ENCODE measurements at places on chromosomes 7 and 10.

DNA sequence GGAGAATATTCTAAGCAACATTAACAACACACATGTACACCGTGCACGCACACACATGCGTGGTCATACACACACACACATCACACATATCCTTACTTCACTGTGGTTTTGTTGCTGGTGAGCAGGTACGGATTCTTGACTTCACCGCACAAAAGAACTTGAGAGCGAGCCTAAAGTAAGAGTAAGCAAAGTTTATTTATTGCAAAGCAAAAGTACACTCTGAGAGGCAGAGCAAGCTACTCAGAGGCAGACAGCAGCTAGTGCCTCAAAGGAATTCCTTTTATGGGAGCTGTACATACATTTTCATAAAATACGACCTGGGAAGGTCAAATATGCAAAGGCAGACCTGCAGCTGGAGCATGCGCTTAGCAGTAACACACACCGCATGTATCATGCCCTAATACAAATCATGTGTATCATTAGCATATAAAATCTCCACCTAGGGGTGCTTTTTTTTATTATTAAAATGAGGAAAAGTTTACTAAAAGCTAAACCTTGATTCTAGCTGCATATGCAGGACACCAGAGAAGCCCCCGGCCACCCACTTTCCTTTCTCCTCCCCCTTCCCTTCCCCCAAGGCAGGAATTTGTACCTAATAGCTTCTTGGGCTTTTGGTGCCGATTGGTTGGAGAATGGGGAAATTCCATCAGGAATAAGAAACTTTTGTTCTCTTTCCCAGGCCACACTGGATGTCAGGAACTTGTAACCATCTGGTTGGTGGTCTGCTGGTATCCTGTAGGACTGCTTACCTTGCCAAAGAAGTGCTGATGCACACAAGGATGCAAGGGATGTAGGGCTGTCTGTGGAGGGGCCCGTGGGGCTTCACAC lies 16.5 kb upstream of the GPR37 start:
- DNase-seq: no peak

- no peak for DNase-seq
These were observed 199.2 kb downstream of the TFEC start for GRCh38 chr7:115831371-115831770.

DNA sequence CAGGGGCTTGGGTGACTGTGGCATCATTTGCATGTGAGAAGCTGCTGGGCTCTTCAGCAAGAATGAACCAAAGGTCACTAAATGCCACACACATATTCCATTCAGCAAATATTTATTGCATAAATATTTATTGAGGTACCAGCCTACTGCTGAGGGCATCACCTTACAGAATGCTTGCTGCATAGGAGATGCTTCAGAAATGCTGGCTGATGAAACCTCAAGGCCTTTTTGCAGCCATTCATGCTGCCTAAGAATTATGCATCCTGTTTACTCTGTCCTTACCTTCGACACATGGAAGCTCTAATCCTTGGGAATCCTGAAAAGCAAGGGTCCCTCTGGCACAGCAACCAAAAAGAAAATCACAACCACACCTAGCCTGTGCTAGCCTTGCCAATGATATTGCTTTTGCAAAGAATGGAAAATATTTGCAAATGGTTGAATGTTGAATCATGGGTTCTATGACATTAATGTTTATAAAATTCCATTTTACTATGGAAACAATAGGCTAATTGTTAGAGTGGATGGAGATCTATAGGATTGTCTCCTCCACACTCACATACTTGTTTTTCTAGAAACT lies 79.6 kb downstream of the PCGF5 start:
- no peak for DNase-seq

GRCh38 chr10:74763934-74764591 lies 62.3 kb upstream of the KAT6B start:
- no peak for DNase-seq

GRCh38 chr10:97406064-97406463 lies 4.9 kb upstream of the RRP12 start:
- no peak for DNase-seq

DNA sequence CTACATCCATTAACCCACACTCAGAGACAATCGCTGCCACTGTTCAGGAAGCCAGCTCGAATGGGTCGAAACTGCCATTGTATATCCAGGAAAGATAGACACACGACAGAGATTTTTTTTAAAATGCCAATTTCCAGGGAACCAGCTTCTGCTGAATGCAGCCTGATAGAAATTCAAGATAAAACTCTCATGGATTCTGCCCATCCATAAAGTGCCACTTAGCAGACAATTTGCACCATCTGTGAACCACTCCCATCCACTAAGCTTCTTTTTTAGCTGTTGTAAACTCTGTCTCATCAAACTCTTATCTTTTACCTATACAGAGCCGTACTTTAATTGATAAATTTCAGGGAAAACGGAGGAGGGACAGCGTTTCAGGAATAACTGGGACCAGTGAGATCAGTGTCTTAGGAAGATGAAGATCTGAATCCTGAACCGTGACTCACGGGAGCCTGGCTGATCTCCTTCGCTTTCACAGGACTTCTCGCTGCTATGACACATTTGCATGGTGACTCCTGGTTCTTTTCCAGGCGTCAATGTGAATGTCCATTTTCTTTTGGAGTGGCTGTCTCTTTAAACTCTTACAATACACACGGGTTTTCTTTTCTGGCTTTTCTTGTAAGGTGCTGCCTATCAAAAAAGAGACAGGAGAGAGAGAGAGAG lies 103.4 kb downstream of the FAM204A start:
- DNase-seq: no peak

GRCh38 chr10:73017955-73018480 lies 63.4 kb upstream of the PLA2G12B start:
- no peak for DNase-seq

DNA sequence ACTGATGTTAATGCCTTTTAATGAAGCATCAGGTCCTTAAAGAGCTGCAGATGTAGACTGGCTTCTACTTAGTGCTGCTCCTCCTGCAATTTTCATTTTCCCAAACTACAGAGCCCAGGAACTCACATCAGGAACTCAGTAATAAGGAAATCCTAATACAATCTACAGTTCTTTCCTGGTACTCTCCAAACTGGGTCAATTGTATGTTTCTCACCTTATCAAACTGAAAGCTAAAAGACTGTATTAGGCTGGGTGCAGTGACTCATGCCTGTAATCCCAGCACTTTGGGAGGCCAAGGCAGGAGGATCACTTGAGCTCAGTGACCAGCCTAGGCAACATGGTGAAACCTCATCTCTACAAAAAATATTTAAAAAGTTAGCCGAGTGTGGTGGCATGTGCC lies 54.4 kb upstream of the DNAJB12 start:
- DNase-seq: no peak

DNA sequence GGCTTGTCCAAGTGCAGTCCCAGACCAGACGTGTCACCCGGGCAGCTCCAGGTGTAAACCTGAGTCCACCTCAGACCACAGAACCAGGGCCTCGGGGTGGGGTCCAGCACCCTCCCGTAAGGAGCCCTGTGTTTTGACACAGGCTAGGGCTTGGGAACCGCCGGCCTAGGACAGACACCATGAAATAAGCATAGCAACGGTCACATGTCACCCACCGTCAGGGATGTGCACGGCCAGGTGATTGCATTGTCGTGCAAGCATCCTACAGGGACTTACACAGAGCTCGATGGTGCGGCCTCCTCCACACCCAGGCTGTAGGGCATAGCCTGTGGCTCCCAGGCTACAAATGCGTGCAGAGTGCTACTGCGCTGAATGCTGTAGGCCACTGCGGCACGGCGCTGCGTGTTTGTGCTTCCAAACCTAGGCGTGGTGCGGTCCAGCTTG lies 10.6 kb downstream of the ZFAND2A start:
- no peak for DNase-seq

DNA sequence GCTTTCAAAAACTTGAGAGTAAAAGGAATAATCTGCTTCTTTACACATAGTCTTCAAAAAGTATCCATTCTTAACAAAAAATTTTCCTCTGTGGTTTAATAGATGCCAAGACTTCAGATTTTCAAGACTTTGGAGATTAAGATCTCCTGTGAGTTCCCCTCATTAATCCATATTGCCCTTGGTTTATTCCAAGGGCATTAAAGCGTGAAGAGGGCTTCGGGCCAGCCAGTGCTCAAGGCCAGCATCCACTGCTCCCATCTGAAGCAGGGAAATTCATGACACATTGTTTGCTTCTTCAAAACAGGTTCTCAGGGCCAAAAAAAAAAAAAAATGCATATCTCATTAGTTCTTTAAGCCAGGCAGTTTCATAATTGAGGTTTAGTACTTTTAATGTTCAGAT lies 137.3 kb upstream of the RHOBTB1 start:
- DNase-seq: no peak

- DNase-seq: peak; percentile 6
These were observed 1.6 kb downstream of the FZD8 start for GRCh38 chr10:35640474-35640873.

- no peak for DNase-seq
These were observed 450.7 kb downstream of the PARD3 start for GRCh38 chr10:34364253-34365037.

DNA sequence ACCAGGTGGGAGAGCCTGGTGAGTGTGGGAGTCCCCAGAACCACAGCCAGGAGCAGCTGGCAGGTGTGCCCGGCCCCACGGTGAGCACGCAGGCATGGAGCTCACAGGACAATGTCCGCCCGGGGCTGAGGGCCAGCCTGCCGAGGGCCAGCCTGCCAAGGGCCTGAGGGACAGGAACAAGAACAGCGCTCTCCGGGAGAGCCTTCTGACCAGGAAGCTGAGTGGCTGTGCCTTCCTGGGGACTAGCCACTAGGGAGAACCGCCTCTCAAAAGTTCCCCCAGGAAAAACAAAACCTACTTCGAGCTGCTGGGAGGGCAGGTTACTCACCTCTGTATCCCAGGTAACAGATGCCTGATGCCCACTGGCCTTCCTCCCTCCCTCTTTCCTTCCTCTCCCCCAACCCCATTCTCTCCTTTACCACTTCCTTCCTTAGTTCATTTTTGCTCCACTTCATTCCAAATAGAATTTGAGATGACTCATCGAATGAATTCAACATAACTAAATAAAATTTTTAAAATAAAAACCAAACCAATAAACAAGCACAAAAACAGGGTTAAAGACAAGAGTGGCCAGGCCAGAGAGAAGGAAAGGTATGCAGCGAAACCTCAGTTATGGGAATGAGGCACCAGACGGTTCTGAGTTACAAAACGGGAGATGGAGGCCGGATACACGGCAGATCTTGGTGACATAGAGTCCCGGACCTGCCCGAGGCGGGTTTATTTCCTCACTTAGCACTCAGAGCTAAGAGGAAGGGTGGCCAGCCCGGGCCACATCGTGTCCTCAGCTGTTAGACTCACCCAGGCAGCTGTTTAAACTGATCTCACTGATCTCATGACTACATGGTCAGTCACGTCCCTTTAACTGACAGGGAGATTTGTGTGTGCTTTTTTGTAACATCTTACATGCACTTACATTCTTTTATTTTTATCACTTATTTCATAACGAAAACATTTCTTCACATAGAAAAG lies 128.5 kb downstream of the TNS3 start:
- DNase-seq: no peak

DNA sequence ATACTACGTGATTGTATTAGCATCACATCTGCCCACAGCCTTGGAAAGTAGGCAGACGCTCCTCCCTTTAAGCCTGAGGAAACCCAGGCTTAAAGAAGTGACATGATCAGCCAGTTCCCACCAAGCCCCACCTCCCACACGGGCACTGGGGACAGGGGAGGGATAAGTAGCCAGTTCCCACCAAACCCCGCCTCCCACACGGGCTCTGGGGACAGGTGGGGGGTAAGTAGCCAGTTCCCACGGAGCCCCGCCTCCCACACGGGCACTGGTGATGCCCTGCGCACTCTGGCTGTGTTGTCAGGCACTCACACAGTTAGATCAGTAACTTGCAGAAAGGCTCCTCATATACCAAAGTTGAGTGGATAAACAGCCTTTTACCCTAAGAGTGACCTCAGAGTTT lies 606.8 kb downstream of the PTPRN2 start:
- no peak for DNase-seq

DNA sequence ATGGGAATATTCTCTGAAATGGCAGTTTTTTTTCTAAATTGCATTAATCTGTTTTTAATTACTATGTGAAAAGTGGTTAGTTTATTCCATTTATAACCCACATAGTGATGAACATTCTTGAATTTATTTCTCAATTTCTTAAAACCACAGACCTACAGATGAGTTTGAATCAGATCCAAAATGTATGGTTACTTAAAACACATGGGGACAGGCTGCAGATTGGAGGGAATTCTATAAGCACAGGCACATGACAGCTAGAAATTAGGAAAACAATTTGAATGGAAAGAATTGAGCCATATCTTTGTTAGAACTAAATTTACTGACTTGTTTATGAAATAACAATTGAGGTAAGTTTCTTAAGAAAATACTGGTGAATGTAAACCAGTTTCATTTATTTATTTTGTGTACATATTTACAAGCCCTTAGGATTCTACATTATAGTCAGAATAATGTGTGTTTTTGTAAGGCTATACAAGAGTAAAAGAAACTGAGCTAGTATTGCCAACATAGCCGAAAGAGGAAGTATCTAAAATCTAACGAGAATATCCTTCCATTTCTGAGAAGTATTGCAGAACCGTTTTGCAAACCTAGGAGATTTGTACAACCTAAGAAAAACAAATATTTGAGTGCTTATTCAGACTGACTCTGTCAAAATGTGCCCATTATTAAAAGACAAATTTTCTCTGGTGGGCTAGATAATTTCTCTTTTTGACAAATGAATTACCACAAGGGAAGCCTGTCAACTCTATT lies 434.3 kb upstream of the SEMA3D start:
- DNase-seq: no peak
